ENCODE measurements at places on chromosomes 16 and 17.

- no peak for ATAC-seq
These were observed 19.8 kb downstream of the MPG start for GRCh38 chr16:97822-98221.

DNA sequence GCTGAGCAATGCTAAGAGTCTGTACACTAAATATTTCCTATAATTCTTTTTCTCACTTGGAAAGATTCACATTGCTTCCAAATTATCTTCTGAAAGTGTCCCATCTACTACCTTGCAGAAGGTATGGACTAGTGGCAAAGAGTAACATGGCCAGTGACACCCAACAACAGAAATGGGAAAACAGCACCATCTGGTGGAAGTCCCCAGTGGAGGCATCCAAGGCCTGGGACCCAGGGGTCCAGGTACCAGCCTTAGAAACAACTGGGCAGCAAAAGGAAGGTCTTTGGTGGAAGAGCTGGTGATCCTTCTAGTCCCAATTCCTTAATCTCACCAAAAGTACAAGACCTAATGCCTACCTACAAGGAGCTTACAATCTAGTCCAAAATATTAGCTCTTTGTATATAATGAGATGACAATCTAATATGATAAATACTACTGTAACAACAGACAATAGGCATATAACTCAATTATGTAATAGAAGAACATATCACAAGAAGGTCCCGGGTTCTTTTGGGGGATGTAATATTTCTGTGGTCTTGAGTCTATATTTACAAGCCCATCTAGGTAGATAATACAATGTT, 55.3 kb downstream of the SKAP1 start:
- ATAC-seq, result no peak

DNA sequence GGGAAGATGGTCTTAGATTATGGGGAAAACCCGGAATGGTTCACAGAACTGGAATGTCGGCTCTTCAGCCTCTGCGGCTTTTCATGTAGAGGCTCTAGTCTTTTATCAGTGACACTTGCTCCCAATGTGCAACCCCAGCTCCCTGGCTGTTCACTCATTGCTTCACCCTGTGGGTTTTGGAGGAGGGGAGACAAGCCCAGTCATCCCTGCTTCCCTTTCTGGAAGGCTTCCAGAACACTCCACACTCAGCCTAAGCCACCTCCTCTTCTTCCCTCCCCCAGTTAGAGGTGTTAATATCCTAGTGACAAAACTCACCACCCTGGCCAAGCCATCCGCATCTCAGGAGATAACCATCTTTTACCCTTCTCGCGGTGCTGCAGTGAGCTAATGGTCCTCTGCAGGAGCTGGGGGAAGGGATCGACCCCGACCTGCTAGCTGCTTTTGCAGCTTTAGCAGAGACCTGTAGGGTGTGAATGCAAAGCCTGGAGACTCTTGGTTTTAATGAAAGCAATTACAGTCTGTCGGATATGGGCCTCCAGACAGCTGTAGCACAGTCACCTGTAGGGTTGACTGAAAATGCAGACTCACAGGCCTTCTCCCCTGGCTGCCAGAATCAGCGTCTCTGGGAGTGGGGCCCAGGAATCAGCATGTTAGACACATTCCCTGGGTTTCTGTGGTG, 24.3 kb upstream of the LASP1NB start:
- ATAC-seq, result no peak

DNA sequence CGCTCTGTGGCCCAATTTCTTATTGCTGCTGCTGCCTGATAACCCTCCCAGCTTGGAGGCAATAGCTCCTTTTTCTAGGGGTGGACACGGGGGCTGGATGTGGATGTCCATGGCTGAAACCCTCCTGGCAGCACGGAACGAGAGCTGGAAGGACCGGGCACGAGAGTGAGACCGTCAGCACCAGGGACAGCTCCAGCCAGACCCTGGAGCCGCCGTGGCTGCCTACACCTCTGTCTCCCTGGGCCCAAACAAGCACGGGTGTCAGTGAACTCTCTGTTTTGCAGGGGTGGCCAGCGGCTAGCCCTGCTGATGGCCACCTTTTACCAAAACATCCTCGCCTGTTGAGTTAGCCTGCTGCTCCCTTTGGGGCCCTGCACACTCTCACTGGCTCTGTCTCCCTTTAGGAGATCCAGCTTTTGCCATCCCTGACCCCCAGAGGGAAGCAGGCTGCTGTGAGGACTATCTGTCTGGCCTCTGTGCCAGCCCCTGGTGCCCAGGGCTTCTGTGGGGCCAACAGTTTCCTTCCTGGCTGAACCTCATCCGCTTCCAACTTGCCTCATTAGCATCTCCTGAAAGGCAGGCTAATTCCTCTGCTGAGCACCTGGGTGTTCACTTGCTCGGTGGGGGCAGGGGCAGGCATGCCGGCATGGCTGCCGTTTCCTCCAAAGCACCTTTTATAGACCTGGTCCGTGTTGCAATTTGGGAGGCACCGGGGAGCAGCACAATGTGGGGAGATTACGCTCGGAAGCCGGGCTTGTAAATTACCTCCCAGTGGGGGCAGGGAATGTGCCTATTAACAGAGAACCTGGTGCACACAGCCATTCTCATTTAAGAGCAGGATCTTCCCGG, 118.1 kb downstream of the ENGASE start:
- peak; percentile 59 for ATAC-seq

- peak; percentile 81 for ATAC-seq
These were observed 39.9 kb downstream of the MSI2 start for GRCh38 chr17:57296231-57296630.

All from motor neuron (in vitro differentiated cells).